NCI-H2081 treated with DMSO at 0.1 percent for 48 hours (cell line): ENCODE measurements at places on chromosomes 12 and 14.

DNA sequence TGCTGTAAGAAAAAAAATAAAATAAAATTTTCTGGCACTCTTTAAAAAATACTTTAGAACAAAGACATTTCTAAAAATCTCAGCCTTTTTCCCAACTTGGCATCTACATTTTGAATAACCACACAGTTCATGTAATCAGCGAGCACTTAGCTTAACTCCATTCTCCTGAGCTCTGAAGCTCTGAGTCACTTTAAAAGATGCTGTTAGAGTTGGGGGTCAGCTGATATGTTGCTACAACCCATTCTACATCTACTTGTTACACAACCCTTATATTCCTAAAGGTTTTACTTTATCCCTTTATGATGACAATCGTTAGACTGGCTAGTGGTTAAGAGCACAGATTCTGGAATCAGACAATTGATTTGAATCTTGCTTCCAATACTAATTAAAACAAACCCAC lies 48.3 kb downstream of the SLC41A2 start:
- no peak for DNase-seq

DNA sequence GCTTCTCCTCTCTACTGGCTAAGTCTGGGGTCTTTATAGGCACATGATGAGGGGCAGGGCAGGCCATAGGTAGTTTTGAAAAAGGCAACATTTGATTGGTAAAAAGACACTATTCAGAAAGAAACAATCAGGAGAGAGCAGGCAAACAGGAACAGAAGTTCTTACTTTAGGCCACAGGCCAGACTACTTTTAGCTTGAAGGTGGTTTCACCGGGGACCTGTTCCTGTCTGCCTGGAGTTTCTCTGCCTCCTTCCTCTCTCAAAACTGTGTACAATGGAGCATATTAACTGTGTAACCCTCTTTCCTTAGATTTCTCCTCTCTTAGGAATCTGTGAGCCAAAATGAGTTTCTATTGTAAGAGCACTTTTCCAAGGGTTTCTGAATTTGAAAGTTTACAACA lies 167.9 kb upstream of the AVPR1A start:
- DNase-seq, result no peak

GRCh38 chr12:58564721-58565120 lies 355.6 kb downstream of the LRIG3 start:
- no peak for DNase-seq

GRCh38 chr14:27096091-27096490 lies 498.3 kb upstream of the NOVA1 start:
- DNase-seq, result no peak

- no peak for DNase-seq
These were observed 43.6 kb downstream of the RAD51B start for GRCh38 chr14:67863223-67863622.

DNA sequence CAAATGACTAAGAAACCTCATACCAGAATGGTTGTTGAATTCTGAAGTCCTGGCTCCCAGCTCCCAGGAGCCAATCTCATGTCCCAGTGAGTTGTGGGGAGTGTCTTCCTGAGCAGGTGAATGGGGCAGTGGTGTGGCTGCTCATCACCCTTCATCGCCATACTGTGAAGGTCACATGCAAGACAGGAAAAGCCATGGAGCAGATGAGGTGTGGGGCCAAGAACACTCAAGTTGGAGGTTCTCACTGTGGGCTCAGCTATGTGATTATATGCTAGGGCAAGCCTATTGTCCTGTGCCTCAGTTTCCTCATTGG lies 16.6 kb upstream of the TSPAN11 start:
- DNase-seq, result no peak

GRCh38 chr14:97757491-97757890 lies 960.3 kb downstream of the VRK1 start:
- no peak for DNase-seq

GRCh38 chr12:99043319-99043914 lies 398.3 kb downstream of the APAF1 start:
- peak; percentile 40 for DNase-seq

- DNase-seq, result no peak
These were observed 58.0 kb downstream of the TMTC1 start for GRCh38 chr12:29725587-29726320.

GRCh38 chr12:102958830-102959176 lies 1.3 kb downstream of the ASCL1 start:
- DNase-seq, result no peak

DNA sequence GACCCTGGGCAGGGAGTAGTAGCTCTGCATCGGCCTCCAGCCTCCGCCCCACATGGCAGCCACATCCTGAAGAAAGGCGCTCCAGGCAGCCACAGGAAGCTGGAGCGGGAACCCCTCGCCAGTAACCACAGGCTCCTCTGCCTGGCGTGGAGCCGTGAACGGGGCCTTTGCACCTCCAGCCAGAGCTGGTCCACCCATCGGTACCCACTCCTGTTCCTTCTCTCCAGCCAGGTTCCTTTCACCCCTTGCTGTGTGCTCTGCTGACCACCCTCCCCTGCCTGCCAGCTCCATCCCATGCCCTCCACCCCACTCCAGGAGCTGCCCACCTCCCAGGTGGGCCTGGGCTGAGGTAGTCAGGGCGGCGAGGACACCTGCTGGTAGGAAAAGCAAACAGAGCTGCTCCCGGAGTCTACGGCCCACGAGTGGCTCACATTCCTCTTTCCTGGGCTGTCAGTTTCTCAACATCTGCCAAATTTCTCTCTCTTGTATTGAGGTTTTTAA lies 2.7 kb downstream of the TGFB3 start:
- no peak for DNase-seq

- peak; percentile 68 for DNase-seq
These were observed 11.0 kb downstream of the KRT7 start for GRCh38 chr12:52243856-52244614.

DNA sequence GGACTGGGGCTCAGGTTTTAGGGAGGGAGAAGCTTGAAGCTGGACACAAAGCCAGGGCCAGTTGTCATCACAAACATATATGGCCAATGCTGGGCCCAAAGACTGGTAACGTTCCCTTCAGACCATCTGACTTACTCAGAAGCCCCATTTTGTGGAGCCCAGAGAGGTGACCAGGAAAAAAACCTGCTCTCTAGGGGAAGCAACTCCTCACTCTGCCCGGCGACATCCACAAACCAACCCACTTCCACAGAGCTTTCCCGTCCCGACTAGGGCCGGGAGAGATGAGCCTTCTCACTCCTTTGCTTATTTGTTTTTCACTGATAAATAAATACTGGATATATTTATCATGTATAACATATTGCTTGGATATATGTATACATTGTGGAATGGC lies 180.9 kb upstream of the RTL1 start:
- DNase-seq, result no peak

DNA sequence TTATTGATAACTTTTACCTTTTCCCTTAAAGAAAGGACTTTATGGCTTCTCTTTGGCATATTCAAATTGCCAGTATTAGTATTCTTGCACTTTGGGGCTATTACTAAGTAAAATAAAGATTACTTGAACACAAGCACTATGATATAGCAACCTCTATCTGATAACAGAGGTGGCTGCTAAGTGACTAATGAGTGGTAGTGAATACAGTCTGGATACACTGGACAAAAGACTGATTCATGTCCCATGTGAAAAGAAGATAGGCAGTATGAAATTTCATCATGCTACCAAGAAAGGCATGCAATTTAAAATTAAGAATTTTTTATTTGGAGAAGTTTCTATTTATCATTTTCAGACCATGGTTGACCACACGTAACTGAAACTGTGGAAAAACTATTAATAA lies 399.9 kb downstream of the FSCB start:
- no peak for DNase-seq

- DNase-seq, result no peak
These were observed 6.4 kb downstream of the MLXIP start for GRCh38 chr12:122084857-122085405.

DNA sequence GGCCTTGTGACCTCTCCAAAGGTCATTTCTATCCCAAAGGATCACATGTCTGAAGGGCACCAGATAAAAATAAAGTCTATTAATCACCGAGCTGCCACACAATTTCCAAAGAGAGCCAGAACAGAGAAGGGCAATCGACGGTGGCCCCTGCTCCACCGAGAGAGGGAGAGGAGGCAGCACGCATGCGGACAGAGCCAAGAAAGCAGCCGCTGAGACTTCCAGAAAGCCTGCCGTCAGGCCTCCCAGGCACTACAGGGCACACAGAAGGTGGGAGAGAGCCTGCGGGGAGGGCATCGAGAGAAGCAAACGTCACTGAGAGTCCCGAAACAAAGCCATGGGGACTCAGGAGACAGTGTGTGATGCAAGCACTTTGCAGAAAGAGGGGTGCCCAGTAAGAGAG lies 182.0 kb downstream of the DPF3 start:
- DNase-seq, result no peak

DNA sequence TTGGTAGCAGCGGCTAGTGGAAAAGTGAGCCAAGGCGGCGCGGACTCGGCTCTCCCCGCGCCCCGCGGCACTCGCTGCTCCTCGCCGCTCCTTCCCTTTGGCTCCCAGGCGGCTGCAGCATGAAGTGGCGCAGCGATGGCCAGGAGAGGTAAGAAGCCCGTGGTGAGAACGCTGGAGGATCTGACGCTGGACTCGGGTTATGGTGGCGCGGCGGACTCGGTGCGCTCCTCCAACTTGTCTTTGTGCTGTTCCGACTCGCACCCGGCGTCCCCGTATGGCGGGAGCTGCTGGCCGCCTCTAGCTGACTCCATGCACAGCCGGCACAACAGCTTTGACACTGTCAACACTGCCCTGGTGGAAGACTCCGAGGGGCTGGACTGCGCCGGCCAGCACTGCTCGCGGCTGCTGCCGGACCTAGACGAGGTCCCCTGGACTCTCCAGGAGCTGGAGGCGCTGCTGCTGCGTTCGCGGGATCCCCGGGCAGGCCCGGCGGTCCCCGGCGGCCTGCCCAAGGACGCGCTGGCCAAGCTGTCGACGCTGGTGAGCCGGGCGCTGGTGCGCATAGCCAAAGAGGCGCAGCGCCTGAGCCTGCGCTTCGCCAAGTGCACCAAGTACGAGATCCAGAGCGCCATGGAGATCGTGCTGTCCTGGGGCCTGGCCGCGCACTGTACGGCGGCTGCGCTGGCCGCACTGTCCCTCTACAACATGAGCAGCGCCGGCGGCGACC lies 225.6 kb upstream of the CRY1 start:
- no peak for DNase-seq

- DNase-seq, result no peak
These were observed 436.7 kb downstream of the ATP23 start for GRCh38 chr12:58378028-58378427.

DNA sequence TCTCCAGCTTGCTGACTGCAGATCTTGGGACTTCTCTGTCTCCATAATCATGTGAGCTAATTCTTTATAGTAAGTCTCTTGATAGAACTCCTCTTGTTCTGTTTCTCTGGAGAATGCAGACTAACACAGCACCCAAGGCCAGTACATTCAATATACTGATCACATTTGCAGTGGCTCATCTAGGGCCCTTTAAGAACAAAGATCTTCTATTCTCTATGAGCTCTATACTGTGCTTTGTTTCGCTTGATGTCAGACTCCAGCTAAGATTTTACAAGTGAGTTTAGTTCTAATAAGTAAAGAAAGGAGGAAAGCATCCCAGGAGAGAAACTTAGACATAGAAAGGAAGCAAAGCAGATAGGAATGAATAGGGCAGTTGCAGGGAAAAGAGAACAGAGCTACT lies 69.3 kb upstream of the TMPO start:
- no peak for DNase-seq

GRCh38 chr14:99807413-99808153 lies 14.4 kb downstream of the EML1 start:
- DNase-seq, result no peak

- DNase-seq, result no peak
These were observed 1.2 kb downstream of the ATF7 start for GRCh38 chr12:53624956-53625355.

- peak; percentile 41 for DNase-seq
These were observed 79.9 kb downstream of the NEDD1 start for GRCh38 chr12:96986883-96987523.

DNA sequence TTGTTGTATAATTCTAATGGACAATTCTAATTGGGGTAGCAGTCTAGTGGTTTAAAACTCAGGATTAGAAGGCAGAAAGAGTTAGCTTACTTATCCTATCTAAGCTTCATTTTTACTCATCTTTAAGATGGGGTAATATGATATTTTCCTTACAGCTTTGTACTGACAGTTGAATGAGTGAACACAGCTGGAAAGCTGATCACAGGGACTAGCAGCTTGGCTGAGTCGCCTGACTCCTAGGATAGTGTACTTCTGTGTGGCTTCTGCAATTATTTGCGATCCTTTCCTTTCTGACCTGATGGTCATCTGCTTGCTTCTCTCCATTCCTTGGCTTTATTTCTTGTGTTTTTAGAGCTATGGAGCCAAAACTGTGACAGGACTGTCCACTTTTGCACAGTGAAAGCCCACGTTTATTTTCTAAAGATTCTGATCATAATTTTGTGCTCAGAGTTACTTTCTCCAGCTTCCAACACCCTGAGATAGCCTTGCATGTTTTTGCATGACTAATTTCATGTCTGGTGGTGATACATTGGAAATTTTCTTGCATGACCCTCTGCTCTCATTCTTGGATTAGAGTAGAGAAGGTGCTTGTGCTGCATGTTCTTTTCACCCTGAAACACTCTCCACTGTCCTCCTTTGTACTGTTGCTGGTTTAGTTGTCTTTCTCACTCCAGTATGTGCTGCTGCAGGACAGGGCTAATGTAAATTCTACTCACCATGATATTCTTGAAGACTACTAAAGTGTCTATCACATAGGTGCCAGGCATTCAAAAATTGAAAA lies 377.0 kb upstream of the ATP2B1 start:
- DNase-seq, result no peak

GRCh38 chr14:53032838-53033390 lies 82.1 kb upstream of the FERMT2 start:
- no peak for DNase-seq

- no peak for DNase-seq
These were observed 7.9 kb downstream of the IFI27L2 start for GRCh38 chr14:94121485-94121884.

DNA sequence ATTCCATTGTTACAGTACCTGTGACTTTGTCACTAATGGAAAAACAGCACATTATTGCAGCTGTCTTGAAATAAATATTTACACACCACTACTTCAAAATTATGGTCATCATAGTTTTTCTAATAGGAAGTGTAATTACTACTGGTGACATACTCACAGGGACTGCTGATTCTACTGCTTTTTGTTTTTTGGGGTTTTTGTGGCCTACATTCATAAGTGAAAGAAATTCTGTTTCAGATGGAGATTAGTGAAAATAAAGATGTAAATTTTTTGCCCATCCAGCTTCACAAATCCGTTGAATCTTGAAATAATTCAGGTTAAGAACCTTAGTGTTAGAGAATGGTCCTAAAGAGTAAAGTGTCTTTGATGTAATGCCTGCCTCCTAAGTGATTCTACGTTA lies 17.5 kb downstream of the KNTC1 start:
- DNase-seq, result no peak
